IPS DF 6.9 (cell line): ENCODE measurements at places on chromosomes 16 and 17.

DNA sequence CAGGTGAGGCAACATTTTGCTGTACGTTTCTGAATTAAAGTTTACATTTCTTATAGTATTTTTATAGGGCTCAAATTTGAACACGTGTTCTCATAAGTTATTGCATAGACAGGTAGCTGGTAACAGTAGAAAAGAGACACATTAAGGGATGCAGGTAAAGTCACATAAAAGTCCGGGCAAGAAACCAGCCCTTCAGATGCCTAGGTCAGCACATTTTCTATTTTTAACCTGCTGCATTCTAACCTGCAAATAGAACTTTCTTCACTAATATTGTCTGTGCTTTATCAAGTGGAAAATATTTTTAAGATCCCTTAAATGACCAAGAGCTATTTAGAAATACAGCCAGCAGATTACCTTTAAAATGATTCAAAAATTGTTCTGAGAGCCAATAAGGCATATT is 307.4 kb upstream of the AXIN2 start:
- H3K27me3 ChIP-seq, result no peaks in the 10 kb centered on the region
- no peak overlapping the region for H3K27ac ChIP-seq
- no peak for DNase-seq
- H3K4me1 ChIP-seq, result 0 out of 2 replicates have a peak, but pooled peaks cover 1% of the 10 kb centered on the region

- H3K27ac ChIP-seq, result no peak overlapping the region
- DNase-seq, result no peak
- no peak overlapping the region for H3K4me3 ChIP-seq
- H3K4me1 ChIP-seq, result no peaks in the 10 kb centered on the region
- no peaks in the 10 kb centered on the region for H3K27me3 ChIP-seq
- no peaks in the 10 kb centered on the region for H3K36me3 ChIP-seq
These were observed 132.1 kb downstream of the CLEC16A start for GRCh38 chr16:11076259-11077018.

DNA sequence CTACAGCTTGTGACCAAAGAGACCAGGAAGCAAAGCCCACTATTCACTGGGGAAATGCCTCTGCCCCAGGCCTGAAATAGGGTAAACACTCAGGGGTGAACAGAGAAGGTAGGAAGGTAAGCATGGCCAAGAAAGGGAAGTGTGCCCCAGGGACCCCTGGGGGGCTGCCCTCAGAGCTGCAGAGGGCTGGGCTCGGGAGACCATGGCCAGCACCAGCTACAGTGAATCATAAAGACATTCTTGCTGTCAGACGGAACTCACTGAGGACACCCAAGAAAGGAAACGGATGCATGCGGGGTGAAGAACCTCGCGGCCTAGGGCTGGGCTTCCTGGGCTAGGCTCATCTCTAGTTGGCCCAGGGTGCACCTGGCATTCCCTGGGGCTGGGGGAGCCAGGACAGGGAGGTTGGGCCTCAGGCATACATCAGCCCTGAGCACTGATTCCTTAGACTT is 9.6 kb downstream of the HIC1 start:
- no peak overlapping the region for H3K27ac ChIP-seq
- peaks cover 1% of the 10 kb centered on the region; the same call in 1 of the 2 replicates for H3K4me1 ChIP-seq
- no peak overlapping the region for H3K4me3 ChIP-seq
- no peaks in the 10 kb centered on the region; the same call in 1 of the 2 replicates for H3K27me3 ChIP-seq

- no peak overlapping the region for H3K4me3 ChIP-seq
- H3K27me3 ChIP-seq, result no peaks in the 10 kb centered on the region
- no peak for DNase-seq
- no peak overlapping the region for H3K27ac ChIP-seq
These were observed 19.3 kb downstream of the TMEM11 start for GRCh38 chr17:21194703-21195102.

- no peak overlapping the region for H3K27ac ChIP-seq
- DNase-seq, result no peak
- H3K4me1 ChIP-seq, result peaks cover 1% of the 10 kb centered on the region; the same call in 1 of the 2 replicates
- H3K4me3 ChIP-seq, result no peak overlapping the region
These were observed 64.8 kb upstream of the ADAMTS18 start for GRCh38 chr16:77499373-77500285.

- no peak overlapping the region for H3K27ac ChIP-seq
- DNase-seq, result no peak
- no peaks in the 10 kb centered on the region for H3K4me1 ChIP-seq
- H3K36me3 ChIP-seq, result peaks cover 10% of the 10 kb centered on the region; the same call in 1 of the 2 replicates
- H3K4me3 ChIP-seq, result no peak overlapping the region
These were observed 61.4 kb downstream of the COG7 start for GRCh38 chr16:23391381-23392222.
